ENCODE measurements at places on chromosomes 7 and 10. TPM values are rescaled to one million over a fixed set of nuclear protein-coding genes. Genes with fewer than 3 reads are reported as not detected.

Gene GPR15LG
- total RNA-seq, result not detected

Gene TAS2R41
- total RNA-seq, result 0.66 TPM

- no peak overlapping the region for H3K4me3 ChIP-seq
- H3K27me3 ChIP-seq, result no peaks in the 10 kb centered on the region
- peaks cover 52% of the 10 kb centered on the region for H3K4me1 ChIP-seq
- no peaks in the 10 kb centered on the region for H3K36me3 ChIP-seq
- no peak overlapping the region for H3K27ac ChIP-seq
These were observed 108.4 kb downstream of the SFMBT2 start for GRCh38 chr10:7302392-7302906.

DNA sequence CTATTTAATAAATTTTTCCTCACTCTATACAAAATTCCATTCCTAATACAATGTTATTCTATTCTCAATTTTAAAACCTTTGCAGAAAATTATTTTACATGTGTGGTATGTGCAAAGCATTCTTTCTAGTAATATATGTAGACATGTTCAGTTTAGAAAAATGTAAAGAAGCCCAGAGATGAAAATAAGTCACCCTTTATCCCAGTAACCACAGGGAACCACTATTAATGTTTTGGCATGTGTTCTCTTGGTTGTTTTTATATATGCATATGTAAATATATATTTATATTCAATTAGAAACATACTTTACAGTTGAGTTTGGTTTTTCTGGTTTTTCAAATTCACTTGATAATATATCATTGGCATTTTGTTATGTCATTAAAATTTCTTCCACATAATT is 14.8 kb upstream of the GLCCI1 start:
- no peaks in the 10 kb centered on the region for H3K4me1 ChIP-seq
- no peaks in the 10 kb centered on the region for H3K36me3 ChIP-seq
- H3K27ac ChIP-seq, result no peak overlapping the region
- no peak overlapping the region for H3K4me3 ChIP-seq
- DNase-seq, result no peak

DNA sequence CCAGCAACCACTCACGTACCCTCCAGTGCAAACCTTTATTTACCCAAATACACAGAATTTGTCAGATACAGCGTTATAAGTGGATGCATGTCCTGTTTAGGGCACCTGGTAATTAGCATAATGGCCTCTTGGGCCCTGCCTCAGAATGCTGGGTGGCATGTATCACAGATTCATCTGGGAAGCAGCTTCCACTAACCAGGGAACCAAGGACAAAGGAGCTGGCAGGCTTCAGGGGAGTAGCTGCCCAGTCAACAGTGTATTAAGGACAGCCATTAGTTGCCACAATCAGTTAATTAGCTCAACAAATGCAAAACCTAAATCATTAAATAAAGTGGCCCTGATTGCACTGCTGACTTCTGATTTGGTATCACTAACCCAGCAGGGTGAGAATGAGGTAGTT is 105.7 kb downstream of the RAPGEF5 start:
- no peak overlapping the region for H3K4me3 ChIP-seq
- no peaks in the 10 kb centered on the region for H3K36me3 ChIP-seq
- H3K27me3 ChIP-seq, result no peaks in the 10 kb centered on the region

GRCh38 chr10:131450216-131450765 is 138.8 kb upstream of the TCERG1L start:
- peaks cover 10% of the 10 kb centered on the region for H3K4me1 ChIP-seq
- no peaks in the 10 kb centered on the region for H3K27me3 ChIP-seq
- H3K36me3 ChIP-seq, result no peaks in the 10 kb centered on the region
- H3K27ac ChIP-seq, result no peak overlapping the region

DNA sequence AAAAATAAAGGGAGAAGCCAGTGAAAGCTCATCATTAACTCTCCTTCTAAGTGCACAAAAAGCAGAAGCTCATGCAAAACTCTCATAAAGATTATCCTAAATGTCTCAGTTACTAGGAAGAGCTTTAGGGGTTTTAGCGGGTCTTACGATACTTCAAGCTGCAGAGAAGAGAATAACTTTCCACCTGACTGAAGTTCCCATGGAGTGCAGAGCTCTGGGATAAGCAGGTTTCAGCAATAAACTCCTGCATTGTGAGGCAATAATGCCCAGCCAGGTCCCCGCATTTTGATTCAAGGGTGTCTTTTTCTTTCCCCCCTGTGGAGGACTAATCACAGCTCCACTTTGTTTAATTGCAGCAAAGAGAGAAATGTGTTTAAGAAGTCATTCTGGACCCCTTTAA is 241.9 kb upstream of the SP8 start:
- H3K36me3 ChIP-seq, result no peaks in the 10 kb centered on the region
- no peak for DNase-seq
- H3K4me1 ChIP-seq, result no peaks in the 10 kb centered on the region
- H3K27ac ChIP-seq, result no peak overlapping the region
- H3K27me3 ChIP-seq, result no peaks in the 10 kb centered on the region

DNA sequence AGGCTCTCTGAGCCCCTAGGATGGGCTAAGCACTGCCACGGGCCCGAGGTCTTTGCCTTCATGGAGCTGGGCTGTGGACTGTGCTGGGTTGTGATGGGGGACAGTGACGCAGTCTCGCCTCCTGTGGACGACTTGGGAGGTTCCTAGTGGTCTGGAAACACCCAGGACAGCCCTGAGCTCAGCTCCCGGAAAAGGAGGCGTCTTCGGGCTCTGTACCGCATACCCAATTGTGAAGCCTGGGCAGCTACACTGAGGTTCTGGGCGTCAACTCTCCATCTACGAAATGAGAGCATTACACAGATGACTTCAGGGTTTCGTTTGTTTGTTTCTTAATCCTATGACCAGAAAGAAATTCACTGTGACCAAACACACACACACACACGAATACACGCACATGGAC is 79.6 kb upstream of the KAT6B start:
- H3K27ac ChIP-seq, result no peak overlapping the region
- no peaks in the 10 kb centered on the region for H3K36me3 ChIP-seq
- no peaks in the 10 kb centered on the region for H3K4me1 ChIP-seq
- no peak overlapping the region for H3K4me3 ChIP-seq
- no peaks in the 10 kb centered on the region for H3K27me3 ChIP-seq
- DNase-seq, result no peak

GRCh38 chr10:88270871-88271713 is 312.0 kb downstream of the RNLS start:
- no peaks in the 10 kb centered on the region for H3K4me1 ChIP-seq
- no peak for DNase-seq
- no peak overlapping the region for H3K4me3 ChIP-seq
- no peak overlapping the region for H3K27ac ChIP-seq
- no peaks in the 10 kb centered on the region for H3K36me3 ChIP-seq
- no peaks in the 10 kb centered on the region for H3K27me3 ChIP-seq

DNA sequence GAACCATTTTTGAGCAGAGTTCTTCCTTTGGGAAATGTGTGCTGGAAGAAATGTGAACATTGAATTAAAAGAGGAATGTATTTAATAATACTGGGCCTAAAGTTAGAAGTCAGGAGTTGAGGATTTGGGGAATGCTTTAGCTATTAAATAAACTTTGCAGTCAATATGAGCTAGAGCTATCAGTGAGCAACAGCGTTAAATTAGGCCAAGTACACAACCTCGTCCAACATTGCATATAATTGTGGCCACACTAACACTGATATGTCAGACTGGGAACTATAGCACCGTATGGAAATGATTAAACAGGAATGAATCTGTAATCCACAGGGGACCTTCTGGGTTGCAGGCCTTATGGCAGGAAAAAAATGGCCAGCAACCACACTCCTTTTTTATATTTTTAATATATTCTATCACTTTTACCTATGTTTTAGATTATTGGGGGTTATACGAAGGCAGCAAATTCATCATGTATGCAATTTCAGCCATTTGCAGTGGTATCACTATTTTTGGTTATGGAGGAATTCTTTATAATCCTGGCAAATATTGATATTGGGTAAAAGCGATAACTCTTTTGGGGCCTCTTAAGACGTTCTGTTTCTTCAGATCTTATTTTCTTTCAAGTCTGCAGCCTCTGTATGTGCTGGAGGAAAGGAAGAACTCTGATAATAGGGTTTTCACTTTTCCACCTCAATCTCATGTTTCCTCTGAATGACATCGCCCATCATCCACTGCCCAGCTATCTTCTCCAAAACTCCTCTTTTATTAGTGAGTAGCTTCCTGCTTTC is 236.3 kb upstream of the PLXDC2 start:
- no peaks in the 10 kb centered on the region for H3K36me3 ChIP-seq
- no peaks in the 10 kb centered on the region for H3K27me3 ChIP-seq
- H3K27ac ChIP-seq, result no peak overlapping the region
- no peaks in the 10 kb centered on the region for H3K4me1 ChIP-seq
- no peak overlapping the region for H3K4me3 ChIP-seq
- no peak for DNase-seq

DNA sequence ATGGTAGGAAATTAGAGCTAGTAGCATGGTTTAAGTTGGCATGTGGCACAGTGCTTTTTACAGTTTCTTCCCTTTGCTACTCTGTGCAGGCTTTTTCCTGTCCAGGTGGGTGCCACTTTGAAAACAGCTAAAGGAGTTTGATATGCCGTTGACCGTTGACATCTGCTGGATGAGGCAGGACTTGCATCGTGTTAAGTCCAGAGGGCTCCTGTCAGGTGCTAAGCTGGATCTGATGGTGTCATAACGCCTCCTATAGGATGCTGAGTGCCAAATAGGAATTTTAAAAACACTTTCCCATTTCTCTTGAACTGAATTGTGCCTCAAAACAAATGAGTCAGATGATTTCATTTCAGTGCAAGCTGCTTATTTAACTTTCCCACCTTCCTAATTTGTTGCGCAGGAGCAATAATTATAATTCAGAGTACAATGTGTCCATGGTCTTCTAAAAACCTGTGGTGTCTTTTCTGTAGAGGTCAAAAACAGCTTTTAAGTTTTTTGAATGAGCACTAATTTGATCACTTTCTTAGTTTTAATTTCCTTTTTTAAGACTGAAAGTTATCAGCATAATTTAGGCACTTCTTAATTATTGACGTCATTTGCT is 178.3 kb downstream of the CDCA7L start:
- peaks cover 12% of the 10 kb centered on the region for H3K4me1 ChIP-seq
- no peaks in the 10 kb centered on the region for H3K36me3 ChIP-seq
- no peak for DNase-seq
- H3K27ac ChIP-seq, result no peak overlapping the region

GRCh38 chr10:44056967-44057805 is 327.7 kb downstream of the CXCL12 start:
- peak; percentile 90 for DNase-seq
- H3K27ac ChIP-seq, result no peak overlapping the region
- peaks cover 11% of the 10 kb centered on the region for H3K27me3 ChIP-seq
- peaks cover under 1% of the 10 kb centered on the region for H3K4me1 ChIP-seq
- no peaks in the 10 kb centered on the region for H3K36me3 ChIP-seq

DNA sequence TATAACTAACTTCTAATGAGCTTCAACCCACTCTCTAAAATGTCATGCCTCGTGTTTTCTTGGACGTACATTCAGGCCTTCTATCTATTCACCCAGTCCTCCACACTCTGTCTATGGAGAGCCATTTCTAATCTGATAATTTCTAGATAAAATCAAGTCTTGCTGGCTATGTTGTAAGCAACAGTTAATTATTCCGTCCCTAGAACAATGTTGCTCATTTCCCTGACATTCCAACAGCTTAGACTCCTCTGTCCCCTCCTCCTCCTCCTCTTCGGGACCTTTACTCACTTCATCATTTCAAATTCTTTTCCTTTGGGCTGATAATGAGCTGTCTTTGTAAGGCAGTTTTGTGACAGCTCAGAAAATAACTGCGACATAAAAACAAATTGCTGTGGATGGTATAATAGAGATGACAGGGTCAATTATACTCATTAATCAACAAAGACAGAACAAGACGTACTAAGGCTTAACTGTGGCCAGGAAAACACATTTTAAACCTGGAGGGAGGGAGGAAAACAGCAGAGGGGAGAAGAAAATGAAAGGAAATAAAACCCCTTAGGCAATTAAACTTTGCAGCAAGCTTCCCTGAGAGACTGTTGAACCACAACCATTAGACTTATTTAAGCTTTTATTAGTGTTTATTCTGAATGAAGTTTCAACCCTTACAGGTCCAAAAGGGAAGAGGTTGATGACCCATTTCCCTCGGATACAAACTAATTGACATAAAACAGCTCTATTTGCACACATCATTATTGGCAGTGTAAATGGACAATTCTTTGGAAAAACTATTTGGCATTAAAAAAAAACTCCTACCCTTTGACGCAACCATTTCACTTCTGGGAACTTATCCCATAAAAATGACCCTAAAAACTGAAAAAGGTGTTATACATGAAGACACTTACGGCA is 179.1 kb downstream of the SFMBT2 start:
- DNase-seq, result no peak
- H3K4me3 ChIP-seq, result no peak overlapping the region
- H3K27ac ChIP-seq, result no peak overlapping the region
- peaks cover under 1% of the 10 kb centered on the region for H3K36me3 ChIP-seq

DNA sequence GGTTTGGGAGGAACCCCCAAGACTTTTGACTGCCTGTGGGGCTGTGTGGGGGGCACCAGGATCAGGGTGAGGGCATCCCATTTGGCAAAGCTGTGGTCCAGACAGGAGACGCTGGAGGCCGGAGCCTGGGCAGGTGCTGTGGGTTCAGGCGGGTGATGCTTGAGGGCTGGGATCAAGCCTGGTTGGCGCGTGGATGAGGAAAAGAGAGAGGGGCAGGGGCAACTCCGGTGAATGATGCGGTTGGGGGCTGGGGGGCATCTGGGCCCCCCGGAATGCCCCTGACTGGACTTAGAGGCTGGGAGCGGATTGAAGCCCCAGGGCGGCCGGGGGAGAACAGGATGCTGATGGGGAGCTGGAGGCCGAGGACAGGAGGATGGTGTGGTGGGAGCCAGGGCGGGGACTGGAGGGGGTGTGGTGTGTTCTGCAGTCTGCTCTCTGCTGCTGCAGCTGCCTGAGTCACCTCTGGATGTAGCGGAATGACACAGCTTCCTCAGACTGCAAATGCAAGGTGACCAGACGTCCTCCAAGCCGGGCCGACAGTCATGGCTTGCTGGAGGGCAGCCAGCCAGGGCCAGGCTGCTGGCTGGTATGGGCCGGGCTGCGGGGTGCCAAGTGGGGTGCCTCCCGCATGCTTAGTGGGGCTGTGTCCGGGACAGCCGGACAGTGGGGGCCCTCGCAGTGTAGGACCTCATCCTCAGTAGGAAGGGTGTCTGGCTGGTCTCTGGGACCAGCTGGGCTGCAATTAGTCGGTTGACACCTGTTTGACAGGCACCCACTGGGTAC is 3.2 kb downstream of the MAFK start:
- peak overlapping the region; percentile 79 for H3K4me3 ChIP-seq
- H3K27me3 ChIP-seq, result peaks cover 6% of the 10 kb centered on the region
- peak overlapping the region; percentile 99 for H3K27ac ChIP-seq

- no peak overlapping the region for H3K27ac ChIP-seq
- no peaks in the 10 kb centered on the region for H3K27me3 ChIP-seq
- H3K4me3 ChIP-seq, result no peak overlapping the region
- peaks cover 9% of the 10 kb centered on the region for H3K4me1 ChIP-seq
These were observed 67.1 kb upstream of the PRR15 start for GRCh38 chr7:29496355-29497020.

DNA sequence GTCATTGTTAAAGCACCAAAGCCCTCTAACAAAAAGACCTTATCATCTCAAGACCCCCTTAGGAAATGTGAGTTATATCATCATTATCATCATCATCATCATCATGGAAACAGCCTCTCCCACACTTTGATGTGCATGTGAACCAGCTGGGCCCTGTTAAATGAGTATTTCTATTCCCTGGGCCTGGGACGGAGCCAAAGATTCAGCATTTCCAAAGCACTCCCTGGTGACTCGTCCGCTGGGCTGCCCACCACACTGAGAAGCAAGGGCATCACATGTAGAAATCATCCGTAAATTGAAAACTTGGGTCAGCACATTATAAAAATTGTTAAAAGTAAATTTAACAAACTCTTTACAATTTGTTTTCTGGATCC is 88.6 kb downstream of the PTPRN2 start:
- H3K4me1 ChIP-seq, result peaks cover 8% of the 10 kb centered on the region
- H3K27ac ChIP-seq, result no peak overlapping the region
- H3K36me3 ChIP-seq, result no peaks in the 10 kb centered on the region
- H3K27me3 ChIP-seq, result peaks cover 40% of the 10 kb centered on the region
